ENCODE measurements at places on chromosomes 5 and 9.

DNA sequence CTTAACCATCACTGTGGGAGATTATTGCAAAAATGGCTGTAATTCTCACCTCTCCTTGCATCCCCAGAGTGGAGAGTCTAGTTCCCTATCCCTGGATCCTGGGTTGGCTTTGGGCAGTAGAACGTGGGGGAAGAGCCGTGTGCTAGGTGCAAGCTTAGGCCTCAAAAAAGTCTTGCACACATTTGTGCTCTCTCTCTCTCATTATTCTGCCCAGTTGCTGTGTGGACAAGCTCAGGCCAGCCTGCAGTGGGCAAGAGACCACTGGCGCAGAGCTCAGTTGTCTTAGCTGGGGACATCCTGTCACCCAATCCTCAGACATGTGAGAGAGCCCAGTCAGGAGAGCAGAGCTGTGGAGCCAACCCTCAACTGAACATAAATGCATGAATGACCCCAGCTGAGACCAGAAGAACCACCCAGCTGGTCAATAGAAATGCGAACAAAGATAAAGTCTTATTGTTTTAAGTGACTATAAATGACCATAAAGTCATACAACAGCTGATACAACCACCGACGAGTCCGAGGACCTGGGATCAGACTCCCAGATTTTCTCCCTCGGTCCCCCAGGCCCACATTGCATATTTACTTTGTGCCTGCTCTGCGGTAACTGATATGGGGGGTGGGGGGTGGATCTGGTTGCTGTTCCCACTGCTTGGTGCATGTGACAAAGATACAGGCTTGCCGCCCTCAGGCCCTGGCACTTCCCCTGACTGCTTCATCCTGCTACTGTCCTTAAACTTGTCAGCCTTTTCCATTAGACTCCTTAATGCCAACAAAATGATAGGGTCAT, 166.4 kb upstream of the MVB12B start:
- no peak for DNase-seq

DNA sequence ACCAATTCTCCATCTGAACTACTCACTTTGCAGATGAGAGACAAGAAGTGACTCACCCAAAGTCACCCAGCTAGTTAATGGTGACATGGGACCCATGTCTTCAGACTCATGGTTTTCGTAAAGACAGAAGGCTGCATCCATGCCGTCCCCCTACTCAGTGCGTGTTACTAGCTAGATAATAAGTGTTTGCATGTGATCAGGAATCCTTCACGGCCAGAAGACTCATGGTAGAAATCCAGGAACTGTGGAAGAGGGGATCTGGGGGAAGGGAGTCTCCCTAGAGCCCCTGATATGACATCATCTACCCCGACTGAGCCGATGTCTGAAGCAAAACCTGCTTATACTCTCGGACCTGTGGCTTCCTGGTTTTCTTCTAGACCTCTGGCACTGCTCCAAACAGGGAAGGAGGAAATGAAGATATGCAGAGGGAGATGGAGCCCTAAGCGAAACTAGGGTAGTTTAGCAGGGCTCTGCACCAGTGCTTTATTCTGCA, 3.3 kb downstream of the RNF183 start:
- DNase-seq: no peak

- DNase-seq: peak; percentile 6
Measured at GRCh38 chr5:160118349-160119141, 705 bp downstream of the PWWP2A start.

DNA sequence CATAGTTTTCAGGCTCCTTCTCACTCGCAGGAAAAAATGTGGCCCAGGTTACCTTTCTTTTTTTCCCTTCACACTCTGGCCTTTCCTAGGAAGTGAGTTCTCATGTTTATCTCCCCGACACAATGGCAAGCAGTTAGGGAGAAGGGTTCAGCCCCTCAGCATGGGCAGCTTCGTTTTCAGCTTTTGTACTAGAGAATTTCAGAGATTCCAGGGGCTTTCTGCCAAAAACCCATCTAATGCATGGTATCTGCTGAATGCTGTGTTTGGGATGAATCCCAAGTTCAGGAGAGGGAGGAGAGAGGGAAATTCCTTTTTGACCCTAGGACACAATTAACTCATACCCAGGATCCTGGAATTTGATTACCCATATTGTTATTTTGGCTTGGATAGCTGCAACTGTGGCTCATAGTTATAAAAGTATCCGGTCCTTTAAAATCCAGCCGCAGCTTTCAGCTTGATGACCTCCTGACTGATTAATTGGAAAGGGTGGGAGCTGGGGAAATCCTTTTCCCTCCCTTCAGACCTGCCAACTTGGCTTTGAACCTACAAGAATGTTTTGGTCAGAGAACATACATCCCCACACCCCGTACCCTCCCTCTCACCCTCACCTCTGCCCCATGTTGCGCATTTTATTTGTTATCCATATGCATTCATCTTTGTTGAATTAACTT, 78.4 kb downstream of the TMEM252 start:
- no peak for DNase-seq

DNA sequence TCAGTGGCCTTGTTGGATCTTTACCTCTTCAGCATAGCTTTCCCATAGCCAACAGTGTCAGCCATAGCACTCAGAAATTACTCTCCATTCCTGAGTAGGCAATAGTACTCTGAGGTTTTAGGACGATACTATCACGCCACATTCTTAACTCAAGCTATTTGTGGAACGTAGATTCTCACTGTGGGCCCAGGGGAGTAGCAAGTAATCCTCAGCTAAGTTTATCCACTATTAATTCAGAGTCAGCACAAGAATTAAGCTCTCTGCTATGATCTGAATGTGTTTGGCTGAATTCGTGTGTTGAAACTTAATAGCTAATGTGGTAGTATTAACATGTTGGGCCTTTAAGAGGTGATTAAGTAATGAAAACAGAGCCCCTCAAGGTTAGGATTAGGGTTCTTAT, 858.8 kb upstream of the NUDT12 start:
- no peak for DNase-seq

GRCh38 chr5:872301-872700, 20.3 kb downstream of the BRD9 start:
- DNase-seq: no peak

Data from HCEC 1CT (cell line).